NCI-H1436 treated with DMSO at 0.1 percent for 48 hours (cell line): ENCODE measurements at places on chromosomes 5 and 9.

DNA sequence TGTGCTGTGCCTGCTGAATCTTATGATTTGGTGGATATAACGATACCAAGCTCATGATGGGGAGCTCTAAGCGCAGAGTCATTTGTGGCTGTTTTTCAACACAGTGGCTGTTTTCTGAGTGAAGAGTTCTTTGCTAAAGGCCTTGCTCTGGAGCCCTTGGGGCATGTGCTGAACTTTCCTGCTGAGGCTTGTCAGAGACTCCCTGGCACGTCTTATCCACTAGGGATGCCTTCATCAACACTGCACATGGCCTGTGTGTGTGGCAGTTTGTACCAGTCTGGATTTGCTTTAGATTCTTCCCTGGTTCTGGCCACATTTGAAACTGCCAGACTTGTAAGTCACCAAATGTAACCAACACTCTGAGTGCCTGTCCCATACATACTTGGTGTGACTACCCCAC is 188.2 kb downstream of the DMRT2 start:
- DNase-seq = no peak

DNA sequence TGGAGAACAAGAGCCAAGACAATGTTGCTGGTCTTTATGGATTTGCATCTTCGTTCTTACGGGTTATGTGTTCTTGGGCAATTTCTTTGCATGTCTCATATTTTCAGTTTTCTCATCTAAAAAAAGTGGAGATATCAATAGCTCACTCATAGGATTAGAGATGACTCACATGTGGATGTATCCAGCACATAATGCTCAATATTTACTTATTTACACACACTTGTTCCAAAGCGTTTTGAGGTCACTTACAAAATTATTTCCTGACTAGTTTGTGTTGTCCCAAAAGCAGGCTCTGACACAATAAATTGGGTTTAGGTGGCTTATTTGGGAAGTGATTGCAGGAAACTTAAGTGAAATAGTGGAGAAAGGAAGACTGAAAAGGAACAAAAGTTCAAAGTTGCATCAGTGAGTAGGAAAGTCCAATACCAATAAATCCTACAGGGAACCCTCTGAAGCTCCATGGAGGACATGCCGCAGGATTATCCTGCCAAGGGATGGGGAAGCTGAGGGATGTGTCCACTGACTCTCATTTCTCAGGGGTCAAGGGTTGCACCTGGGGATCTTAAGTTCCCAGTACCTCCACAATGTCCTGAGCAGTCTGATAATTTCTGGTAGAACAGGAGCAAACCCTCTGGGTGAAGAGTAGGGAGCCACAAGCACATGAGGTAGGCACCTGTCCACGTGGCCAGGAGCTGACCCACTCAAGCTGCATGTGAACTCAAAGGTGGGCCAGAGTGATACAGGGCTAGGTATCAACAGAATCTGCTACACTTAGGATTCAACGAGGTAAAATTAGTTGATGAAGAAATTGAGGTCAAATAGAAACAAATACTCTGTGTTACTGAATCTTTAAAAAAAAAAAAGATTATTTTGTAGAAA is 37.4 kb upstream of the SLC44A1 start:
- no peak for DNase-seq

- no peak for DNase-seq
These were observed 58.6 kb upstream of the ZBED3 start for GRCh38 chr5:77145666-77146065.

DNA sequence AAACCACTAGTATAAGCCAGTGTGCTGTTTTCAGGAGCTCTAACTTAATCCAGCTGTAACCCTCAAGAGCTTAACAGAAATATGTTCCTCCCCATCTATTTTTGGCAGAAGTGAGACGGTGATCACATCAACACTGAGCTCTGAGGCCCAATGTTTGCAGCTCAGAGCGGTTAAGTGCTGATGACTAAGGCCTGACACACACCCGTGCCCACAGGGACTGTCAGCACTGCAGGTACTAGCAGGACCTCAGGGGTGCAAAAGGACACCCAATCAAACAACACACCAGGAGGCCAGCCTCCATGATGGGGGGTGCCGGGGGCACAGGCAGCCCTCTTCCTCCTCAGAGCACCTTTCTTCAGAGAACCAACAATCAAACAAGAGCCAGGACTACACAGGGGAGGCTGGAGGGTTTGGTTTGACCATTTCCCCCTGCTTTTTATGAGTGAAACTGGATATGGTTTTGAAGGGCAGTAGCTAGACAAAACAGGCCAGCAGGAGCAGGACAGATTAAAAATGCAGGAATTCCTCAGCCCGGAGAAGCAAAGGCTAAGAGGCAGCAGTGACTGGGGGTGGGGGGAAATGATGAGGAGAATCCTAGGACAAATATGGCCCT is 61.3 kb downstream of the RAPGEF1 start:
- no peak for DNase-seq

DNA sequence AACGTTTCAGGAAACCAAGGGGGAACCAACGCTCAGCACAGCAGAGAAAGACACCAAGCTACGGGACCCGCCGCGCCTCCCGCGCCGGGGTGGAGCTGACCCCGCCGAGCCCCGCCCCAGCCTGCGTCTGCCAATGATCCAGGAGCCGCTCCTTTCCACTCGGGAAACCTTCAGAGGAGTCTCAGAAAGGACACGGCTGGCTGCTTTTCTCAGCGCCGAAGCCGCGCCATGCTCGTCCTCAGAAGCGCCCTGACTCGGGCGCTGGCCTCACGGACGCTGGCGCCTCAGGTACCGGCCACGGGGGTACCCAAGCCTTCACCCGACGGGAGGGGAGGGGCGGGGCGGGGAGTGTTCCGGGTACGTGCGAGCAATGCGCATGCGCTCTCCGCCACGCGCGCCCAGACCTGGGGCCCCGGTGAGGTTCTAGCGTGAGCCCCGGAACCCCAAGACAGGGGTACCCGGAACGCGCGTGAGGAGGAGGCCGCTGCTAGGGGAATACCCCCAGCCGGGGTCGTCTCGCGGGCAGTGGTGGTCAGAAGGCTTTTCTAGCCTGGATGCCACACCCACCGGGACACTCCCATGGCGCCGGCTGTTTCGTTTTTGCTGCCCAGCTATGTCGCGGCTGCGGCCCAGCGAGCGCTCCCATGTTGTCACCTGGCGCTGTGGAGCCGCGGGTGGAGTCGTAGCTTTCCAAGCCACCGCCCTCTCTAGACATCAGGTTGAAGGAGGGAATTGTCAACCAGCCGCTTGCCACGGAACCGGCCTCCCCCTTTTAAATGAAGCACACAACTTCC is at the start of gene NIPSNAP3A:
NIPSNAP3A (plus strand) TSS at position 119 of the 794 bp plus-strand sequence; CDS start at position 229, 110 bp downstream.
- no peak for DNase-seq

DNA sequence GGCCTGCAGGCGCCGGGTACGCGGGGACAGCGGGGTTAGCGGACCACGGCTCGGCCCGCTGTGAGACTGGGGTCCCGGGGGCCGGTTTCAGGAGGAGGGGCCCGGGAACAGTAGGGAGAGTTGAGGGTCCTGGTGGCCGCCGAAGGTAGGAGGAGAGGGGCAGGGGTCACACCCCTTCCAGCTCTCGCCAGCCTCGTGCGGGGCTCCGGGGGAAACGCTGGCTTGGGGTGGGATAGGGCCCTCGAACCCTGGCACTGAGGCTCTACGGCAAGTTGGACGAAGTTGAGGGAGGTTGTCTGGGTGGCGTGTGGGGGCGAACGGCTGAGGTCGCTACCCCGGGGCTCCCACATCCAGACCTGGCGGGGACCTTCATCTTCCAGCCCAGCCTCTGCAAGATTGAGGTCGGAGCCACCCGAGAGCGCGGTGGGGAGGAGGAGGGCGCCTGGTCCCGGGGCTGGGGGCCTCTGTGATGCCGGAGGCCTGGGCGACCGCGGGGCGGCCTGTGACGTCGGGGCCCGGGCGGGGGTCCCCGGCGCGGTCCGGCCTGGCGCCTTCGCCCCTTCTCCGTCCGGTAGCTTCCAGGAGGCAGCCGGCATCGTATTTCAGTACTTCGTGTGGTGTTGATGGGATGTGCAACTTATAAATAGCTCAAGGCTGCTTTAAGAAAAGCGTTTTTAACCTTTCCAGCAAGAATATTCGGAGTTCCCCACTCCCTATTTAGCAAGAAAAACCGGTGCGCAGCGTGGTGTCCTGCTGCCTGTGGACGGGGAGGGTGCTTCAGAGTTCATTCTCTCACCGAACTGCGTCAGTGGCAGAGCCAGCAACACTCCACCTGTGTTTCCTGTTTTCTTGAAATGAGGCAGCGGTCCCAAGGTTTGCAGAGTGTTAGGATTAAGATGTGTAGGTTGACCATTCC is 902 bp downstream of the HABP4 start:
- DNase-seq = no peak

DNA sequence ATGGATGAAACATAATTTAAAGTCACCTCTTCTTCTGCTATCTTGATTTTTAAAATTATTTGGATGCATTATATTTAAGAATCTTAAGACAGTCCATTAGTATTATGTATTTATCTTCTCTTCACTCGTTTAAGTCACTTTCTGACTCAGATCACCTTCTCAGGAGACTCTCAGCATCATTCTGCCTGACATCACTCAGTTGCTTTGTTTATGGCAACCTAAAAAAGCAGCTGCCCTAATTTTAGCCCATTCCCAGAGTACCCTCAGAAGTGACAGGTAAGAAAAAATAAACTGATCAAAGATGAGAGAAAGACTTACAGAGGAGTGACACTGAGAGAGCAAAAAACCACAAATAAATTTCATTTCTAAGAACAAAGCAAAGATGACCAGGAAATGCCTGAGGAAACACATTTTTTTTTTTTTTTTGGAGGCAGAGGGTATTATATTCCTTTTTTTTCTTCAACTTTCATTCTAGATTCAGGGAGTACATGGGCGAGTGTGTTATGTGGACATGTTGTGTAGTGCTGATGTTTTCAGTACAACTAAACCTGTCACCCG is 140.5 kb downstream of the MUSK start:
- DNase-seq = no peak
